ENCODE measurements at places on chromosomes 4 and X.

- peak overlapping the region; percentile 74 for H3K27ac ChIP-seq
- no peak overlapping the region for H3K4me3 ChIP-seq
- H3K27me3 ChIP-seq, result no peaks in the 10 kb centered on the region
- DNase-seq, result peak; percentile 34
- H3K4me1 ChIP-seq, result peaks cover 13% of the 10 kb centered on the region
- H3K36me3 ChIP-seq, result no peaks in the 10 kb centered on the region
Measured at GRCh38 chr4:123488916-123489315, 92.3 kb downstream of the SPRY1 start.

DNA sequence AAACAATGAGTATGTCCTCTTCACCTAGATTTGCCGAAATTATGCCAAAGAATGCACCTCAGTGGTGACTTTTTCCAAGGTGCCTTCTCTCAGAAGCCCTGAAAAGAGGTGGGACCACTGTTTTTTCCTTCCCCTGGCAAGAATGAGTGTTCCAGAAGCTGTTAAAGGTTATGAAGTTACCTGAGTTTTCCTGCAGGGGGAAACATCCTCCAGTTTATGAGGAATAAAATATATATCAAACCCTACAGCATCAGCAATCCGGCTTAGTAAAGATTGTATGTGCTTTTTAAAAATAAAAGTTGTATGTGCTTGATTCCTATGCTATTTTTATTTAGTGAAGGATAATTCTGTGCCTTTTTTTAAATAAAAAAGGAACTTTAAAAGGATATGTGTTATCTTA lies 73.3 kb downstream of the RBM46 start:
- no peaks in the 10 kb centered on the region for H3K36me3 ChIP-seq
- no peak overlapping the region for H3K4me3 ChIP-seq
- H3K27me3 ChIP-seq, result peaks cover 3% of the 10 kb centered on the region
- no peak overlapping the region for H3K27ac ChIP-seq

DNA sequence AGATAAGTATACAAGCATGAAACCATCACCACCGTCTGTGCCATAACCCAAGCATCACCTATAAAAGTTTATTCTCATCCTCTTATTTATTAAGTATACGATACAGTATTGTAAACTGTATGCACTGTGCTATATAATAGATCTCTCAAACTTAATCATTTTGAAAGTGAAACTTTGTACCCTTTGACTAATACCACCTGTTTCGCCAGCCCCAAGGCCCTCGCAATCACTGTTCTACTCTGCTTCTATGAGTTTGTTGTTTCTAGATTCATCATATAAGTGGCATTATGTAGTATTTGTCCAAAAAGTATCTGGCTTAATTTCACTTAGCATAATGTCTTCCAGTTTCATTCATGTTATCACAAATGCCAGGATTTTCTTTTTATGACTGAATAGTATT lies 72.1 kb upstream of the DOCK11 start:
- peaks cover 5% of the 10 kb centered on the region for H3K4me1 ChIP-seq
- DNase-seq, result peak; percentile 36
- H3K36me3 ChIP-seq, result peaks cover 6% of the 10 kb centered on the region
- no peak overlapping the region for H3K27ac ChIP-seq
- H3K4me3 ChIP-seq, result no peak overlapping the region

GRCh38 chr4:65747386-65747785 lies 77.1 kb upstream of the EPHA5 start:
- H3K27ac ChIP-seq, result no peak overlapping the region
- no peaks in the 10 kb centered on the region for H3K27me3 ChIP-seq
- H3K4me1 ChIP-seq, result no peaks in the 10 kb centered on the region
- H3K36me3 ChIP-seq, result no peaks in the 10 kb centered on the region

GRCh38 chr4:835148-836002 lies 9.4 kb upstream of the CPLX1 start:
- no peak for DNase-seq
- H3K27ac ChIP-seq, result no peak overlapping the region
- H3K27me3 ChIP-seq, result peaks cover 2% of the 10 kb centered on the region
- H3K36me3 ChIP-seq, result no peaks in the 10 kb centered on the region
- no peak overlapping the region for H3K4me3 ChIP-seq

DNA sequence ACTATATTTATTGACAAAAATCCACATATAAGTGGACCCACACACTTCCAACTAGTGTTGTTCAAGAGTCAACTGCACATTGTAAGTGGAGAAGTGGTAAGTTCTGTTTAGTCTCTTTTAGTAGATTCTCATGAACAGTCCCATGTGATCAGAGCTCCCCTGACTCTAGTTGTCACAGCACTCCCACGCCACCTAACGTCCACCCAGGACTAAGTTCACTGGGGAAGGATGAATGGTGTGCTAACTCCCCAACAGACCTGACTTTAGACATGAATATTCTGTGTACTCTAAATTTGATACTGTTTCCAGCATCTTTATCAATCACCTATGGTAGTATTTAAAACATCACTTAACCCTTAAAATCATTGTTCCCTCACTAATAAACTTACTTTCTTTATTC lies 59.8 kb downstream of the PACRGL start:
- H3K36me3 ChIP-seq, result no peaks in the 10 kb centered on the region
- no peak for DNase-seq
- no peak overlapping the region for H3K4me3 ChIP-seq

Data from activated CD8-positive, alpha-beta T cell treated with anti-CD3 and anti-CD28 coated beads for 36 hours (primary cell).